ENCODE measurements at places on chromosomes 2 and 18.

- DNase-seq, result no peak
Measured at GRCh38 chr2:196174404-196174803, 3.0 kb upstream of the STK17B start.

DNA sequence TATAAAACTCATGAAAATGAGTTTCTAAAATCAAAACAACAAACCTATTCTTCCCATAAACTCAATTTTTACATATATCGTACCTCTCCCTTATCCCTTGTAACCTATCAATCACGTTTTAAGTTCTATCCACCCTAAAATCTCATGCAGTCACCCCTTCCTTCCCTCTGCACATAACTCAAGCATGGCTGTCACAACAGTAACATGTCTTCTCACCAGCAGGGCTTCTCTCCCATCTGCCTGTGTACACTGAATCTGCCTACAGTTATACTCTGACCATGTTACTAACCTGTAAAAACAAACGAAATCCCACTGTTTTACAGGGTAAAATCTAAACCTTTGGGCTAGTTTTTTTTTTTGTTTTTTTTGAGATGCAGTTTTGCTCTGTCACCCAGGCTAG is 68.2 kb downstream of the MAP4K3 start:
- DNase-seq, result no peak

DNA sequence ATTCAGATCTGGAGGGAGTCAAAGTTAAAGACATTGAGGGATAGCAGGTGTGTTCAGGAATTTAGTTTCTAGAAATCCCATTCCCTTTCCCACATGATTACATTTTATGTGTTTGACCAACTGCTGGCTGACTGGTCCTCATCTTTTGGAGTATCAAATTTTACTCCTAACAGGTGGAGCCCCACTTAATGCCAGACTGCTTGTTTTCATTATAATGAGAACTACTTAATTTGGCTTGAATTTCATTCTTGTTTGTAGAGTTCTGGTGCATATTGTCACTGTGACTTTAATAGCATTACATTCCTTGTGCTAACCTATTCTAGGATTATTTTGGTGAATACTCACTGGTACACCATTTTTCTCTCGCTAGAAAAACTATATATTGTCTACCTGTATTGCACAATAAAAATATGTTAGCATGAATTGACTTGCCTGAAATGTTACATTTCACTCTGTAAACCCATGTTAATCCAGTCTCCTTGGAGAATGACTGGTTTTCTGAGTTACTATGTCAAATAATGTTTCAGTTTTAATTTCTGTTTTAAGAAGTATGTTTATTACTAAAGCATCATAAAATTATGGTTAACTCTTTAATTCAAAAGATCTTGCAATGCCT is 98.2 kb downstream of the TANC1 start:
- no peak for DNase-seq

- no peak for DNase-seq
Measured at GRCh38 chr18:24913507-24914170, 438.3 kb downstream of the ZNF521 start.

- DNase-seq, result no peak
Measured at GRCh38 chr2:238938401-238939055, 90.6 kb downstream of the TWIST2 start.

DNA sequence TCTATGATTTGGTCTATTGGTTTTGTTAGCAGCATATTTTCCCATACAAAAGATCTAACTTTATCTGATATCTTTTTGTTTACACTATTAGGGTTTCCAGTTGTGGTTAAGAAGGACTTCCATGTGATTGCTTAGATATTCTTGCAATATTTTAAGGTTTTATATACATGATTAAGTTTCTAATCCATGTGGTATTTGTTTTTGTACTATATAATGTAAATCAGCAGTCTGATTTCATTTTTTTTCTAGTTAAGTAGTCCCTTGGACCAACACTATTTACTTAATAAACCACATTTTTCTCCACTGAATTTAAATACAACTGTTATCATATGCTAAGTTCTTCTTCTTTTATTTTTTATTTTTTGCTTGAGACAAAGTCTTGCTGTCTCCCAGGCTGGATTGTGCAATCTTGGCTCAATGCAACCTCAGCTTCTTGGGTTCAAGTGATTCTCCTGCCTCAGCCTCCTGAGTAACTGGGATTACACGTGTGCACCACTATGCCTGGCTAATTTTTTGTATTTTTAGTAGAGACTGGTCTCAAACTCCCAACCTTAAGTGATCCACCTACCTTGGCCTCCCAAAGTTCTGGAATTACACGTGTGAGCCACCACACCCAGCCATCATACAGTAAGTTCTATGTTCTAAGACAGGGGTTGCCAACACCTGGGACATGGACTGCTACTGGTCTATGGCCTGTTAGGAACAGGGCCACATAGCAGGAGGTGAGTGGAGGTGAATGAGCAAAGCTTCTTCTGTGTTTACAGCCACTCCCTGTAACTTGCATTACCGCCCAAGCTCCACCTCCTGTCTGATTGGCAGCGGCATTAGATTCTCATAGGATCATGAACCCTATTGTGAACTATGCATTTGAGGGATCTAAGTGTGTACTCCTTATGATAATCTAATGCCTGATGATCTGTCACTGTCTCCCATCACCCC is 58.5 kb upstream of the RAB27B start:
- peak; percentile 25 for DNase-seq
